MG63 (cell line): ENCODE measurements at places on chromosomes 6 and 20.

GRCh38 chr6:71531841-71532240 lies 243.2 kb downstream of the OGFRL1 start:
- DNase-seq, result peak; percentile 39

DNA sequence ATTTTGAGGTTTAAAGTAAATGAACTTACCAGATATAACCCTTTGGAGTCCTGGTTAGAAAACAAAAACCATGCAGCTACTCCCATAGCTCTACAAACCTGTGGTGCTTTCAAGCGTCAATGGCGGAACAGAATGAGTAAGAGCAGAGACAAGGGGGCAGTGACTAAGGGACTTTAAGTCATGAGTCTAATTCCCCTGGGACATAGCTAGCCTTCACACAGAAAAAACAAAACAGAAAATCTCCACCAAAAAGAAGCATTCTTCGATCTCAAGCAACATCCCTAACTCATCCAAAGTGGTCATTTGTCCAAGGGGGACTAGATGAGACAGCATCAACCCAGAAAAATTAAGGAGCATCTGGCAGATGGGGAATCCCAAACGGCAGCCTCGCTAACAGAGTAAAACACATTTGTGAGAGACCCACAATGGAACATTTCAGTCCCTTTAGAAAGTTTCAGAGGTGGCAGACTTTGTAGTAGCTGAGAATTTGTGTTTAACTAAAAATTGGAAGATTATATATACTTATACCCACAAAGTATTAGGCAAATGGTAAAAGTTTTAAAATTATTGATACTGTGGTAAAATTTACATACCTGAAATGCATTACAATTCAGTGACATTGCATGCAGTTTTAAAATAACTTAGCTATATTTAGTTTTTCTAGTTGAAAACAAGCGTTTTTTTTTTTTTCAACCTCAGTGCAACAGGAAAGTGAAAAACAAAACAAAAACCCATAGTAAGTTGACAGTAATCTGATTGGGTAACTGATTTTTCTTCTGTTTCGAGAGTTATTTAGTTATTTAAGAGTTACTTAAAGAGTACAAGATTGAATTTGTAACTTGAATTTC lies 67.5 kb downstream of the KCNQ5 start:
- DNase-seq, result no peak

GRCh38 chr20:1734269-1734858 lies 76.8 kb upstream of the SIRPG start:
- DNase-seq, result no peak

DNA sequence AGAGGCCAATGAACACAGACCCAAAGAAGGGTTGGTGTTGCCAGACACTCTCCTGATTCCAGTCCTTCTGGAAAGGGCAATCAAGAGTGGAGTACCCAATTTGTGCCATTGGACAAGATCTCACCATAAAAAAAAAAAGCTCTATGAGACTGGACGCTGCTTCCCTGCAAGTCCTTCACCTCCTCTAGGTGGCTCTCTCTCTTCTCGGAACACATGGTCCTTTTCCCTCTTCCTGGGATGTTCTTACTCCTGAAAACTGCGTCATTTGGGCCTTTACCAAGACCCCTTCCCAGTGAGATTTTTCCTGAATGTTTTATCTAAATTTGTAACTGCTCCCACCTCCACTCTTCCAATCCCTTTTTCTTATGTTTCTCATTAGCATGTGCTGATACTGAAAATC lies 280.8 kb downstream of the FOXA2 start:
- no peak for DNase-seq

- DNase-seq, result no peak
Measured at GRCh38 chr6:133956416-133957049, 3.5 kb downstream of the TBPL1 start.

DNA sequence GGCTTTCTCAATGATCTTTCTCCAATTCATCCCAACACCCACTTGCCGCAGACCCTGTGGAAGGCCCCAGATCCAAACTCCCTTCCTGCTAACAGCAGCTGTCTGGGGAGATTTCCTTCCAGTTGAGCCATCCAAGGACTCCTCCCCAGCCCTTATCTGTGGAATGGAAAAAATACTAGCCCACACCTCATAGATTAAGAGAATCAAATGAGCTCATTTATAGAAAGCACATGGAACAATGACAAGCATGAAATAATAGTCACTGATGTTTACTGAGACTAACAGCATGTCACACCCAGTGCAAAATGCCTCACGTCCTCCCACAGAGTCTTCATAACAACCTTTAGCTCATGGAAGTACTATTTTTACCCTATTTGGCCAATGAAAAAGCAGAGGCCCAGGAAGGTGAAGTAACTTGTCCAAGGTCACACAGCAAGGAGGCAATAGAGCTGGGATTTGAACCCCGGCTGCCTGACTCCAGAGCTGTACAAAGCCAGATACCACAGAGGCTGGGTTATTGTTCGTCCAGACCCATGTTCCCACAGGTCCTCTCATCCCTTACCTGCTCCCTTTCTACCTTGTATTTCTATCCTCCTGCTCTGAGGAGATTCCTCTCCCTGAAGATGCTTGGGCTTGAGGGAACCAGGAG lies 23.4 kb upstream of the PTGIS start:
- DNase-seq, result no peak

- DNase-seq, result no peak
Measured at GRCh38 chr6:996271-996852, 303.4 kb upstream of the EXOC2 start.

DNA sequence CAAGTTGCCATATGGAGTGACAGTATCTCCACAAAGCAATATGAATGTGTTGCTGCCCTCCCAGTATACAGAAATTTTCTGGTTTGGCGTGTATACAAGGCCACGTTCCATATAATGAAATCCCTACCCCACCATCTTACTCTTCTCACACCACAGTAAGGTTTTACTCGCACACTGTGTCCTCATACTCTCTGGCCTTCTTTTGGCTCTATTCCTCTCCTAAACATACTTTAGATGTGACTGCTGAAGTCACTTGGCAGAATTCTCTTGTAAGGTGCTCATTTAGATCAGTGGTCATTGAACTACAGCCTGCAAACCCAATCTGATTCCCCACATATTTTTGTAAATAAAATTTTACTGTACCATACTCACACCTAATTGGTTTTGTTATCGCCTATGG lies 123.2 kb downstream of the RFPL4B start:
- no peak for DNase-seq

- no peak for DNase-seq
Measured at GRCh38 chr6:47634210-47635047, 64.0 kb upstream of the ADGRF4 start.

- no peak for DNase-seq
Measured at GRCh38 chr6:1865585-1865984, 255.9 kb downstream of the FOXC1 start.

DNA sequence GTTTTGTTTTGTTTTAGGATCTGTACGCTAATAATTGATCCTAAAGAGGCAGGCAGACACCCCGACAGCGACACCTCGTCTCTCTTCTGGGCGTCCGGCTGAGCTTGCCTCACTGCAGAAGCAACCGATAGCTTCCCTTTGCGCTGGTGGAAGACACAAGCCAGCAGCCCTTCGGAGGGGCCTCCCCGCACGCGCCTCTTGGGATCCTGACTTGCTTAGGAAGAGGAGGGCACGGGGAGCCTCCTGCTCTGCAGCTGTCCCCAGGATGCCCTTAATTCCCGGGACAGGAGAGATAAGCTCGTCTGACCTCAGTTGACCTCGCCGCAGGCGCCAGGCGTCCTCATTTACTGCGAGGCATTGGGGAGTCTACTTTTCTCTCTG lies 94.0 kb downstream of the CD83 start:
- DNase-seq, result peak; percentile 7

- no peak for DNase-seq
Measured at GRCh38 chr20:50313827-50314677, 123.4 kb downstream of the CEBPB start.

GRCh38 chr20:59136027-59136426 lies 27.6 kb upstream of the ZNF831 start:
- no peak for DNase-seq

DNA sequence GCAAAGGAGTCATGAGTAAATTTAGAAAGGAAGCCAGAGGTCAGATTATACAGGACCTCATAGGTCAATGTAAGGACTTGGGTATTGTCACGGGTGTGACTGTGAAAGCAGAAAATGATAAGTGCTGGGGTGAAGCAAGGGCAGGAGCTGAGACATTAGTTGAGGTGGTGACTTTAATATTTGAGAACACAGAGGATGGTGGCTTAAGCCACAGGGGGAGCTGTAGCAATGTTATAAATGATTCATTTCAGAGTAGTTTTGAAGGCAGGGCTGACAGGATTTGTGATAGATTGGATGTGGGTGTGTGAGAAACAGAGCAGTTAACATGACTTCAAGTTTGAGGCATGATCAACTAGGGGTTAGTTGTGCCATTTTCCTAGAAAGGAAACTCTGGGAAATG lies 659.9 kb downstream of the EPM2A start:
- no peak for DNase-seq

- DNase-seq, result no peak
Measured at GRCh38 chr6:1795910-1796309, 186.2 kb downstream of the FOXC1 start.

DNA sequence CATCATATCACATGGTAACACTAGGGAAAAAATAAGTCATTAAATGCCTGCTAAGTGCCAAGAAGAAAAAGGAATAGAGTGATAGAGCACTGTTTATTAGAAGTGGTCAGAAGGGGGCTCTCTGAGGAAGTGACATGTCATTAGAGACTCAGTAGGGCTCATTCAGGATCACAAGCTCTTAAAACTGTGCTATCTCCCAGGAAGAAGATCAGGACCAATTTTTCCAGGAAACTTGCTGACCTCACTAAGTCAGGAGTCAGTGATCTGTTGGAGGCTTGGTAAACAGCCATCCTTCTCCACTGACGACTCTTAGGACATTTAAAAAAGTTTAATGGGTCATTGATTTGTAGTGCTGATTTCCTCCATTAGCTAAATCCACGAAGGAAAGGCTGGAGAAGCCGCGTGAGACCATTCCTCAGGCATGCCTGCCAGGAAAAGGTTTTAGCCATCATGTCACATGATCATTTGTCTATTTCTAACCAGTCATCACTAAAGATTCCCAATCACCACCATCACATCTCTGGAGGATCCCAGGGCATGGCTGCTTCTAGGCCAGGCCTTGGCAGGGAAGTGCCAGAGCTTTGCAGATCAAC lies 5.9 kb upstream of the PTPN1 start:
- no peak for DNase-seq

- DNase-seq, result no peak
Measured at GRCh38 chr6:149450679-149451375, 34.0 kb downstream of the ZC3H12D start.
